ENCODE measurements at places on chromosomes 2 and 18.

DNA sequence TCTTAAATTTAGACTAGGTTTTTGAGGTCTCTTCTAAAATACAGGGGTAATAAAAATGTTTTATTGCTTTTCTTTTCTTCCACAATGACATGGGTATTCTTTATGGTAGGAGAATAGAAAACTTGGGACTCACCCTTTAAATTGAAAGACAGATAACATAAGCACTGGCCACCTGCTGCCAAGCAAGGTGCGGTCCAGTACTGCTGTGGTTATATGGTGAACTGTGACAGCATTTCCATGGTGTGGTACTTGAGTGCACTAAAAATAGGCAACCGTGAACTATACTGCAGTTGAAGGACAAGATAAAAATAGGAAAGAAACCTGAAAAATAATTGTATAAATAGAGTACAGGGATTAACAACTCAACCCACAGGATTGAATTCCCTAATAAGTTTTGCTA, 54.4 kb upstream of the GRB14 start:
- DNase-seq = no peak

- no peak for DNase-seq
These were observed 17.3 kb downstream of the ZBTB7C start for GRCh38 chr18:48391868-48392267.

DNA sequence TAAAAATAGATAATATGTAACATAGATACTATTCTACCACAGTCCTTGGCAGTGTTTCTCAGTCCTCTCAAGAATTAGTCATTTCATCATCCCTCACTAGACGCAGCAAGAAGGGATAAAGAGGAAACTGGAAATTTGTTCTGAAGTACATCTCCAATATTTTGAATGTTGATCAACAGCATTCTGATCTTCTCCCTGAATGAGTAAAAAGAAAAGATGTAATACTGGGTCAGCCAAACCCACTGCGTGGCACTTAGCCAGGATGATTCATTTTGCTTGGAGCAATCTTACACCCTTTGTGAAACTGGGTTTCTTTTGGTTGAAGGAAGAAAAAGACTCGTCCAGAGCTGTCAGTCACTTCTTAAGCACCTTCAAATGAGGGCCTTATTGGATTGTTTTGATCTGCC, 54.1 kb downstream of the TAF1B start:
- no peak for DNase-seq

DNA sequence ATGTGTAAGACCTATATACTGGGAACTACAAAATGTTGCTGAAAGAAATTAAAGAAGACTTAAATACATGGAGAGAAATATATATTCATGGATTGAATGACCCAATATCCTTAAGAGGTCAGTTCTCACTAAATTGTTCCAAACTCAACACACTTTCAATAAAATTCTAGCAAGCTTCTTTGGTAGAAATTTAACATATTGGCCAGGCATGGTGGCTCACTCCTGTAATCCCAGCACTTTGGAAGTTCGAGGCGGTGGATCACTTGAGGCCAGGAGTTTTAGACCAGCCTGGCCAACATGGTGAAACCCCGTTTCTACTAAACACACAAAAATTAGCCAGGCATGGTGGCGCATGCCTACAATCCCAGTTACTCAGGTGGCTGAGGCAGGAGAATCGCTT, 33.6 kb upstream of the MYCN start:
- DNase-seq = no peak

- no peak for DNase-seq
These were observed 52.3 kb downstream of the PARD6G start for GRCh38 chr18:80194874-80195570.

DNA sequence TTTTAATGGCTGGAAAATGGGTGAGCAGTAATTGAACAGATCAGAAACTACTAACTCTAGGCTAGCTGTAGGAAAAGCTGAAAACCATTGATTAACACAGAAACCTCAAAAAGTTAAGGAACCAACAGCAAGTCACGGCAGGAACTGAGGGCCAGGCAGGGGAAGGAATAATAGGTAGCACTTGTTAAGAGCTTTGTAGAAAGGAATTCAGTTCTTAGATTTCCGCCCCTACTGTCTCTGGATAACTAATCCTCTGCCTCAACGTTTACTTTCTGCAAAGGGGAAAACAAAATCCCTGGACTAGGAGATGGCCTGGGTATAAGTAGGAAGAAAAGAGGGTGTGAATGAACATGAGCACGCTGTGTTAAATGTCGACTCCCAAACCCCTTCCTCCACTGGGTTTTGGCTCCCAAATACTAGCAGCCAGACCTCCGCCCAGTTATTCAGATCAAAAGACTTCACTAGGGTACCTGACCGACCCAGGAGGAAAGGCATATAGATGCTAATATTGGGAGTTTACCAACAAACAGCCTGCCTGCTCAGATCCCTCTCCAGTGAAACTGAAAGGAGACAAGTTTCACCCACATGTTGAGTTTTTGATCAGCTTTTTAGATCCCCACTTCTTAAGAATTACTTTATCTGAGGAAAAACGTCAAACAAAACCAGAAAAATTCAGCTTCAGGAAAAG, 12.4 kb downstream of the SMAD2 start:
- DNase-seq = no peak

GRCh38 chr2:226909126-226909525, 73.3 kb downstream of the RHBDD1 start:
- no peak for DNase-seq

Measured in CD4-positive, alpha-beta T cell treated with Interleukin-17A for 1 hour (primary cell).